ELR (cell line): ENCODE measurements at places on chromosomes 4 and X.

GRCh38 chr4:118939169-118939783 is 50.6 kb downstream of the SYNPO2 start:
- DNase-seq: no peak

GRCh38 chrX:19291086-19291485 is 52.6 kb upstream of the PDHA1 start:
- no peak for DNase-seq

DNA sequence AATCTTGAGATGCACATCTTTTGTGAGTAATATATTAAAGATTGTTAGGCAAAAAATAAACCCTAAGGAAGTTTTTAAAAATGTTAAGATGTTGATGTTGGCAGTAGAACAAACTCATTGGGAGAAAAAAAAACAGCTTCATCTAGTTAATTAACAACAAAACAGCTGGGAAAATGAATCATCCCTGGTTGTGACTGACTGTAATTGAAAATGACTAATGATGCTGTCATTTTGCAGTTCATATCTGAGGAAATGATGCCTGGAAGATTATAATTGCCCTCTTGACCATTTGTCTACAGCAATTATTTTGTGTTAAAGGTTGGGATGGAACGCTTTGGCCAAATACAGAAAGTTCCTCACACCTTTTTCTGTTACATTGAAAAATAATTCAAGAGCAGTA is 760.4 kb upstream of the FTHL17 start:
- no peak for DNase-seq

DNA sequence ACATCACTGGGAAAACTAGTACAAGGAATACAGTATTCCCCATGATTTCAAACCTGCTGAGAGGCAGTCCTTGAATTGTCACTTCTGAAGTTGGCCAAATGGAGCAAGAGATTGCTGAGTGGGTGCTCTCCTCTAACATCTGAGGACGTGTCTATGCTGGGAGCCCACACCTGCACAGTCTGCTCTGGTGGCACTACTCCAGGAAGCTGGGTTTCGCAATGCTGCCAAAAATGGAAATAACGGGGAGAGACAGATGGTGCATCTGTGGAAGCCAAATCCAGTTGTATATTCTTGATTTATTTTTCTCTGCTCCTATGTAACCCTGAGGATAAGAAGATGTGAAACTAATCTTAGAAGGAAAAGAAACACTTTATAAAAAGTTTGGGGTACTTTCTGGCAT is 240.1 kb upstream of the CTSO start:
- no peak for DNase-seq

- DNase-seq: no peak
These were observed 15.1 kb downstream of the REELD1 start for GRCh38 chr4:146229406-146229805.

- no peak for DNase-seq
These were observed 79.4 kb downstream of the FAT1 start for GRCh38 chr4:186644311-186644638.

- DNase-seq: no peak
These were observed 86.3 kb downstream of the GPRIN3 start for GRCh38 chr4:89221167-89221867.

GRCh38 chr4:1238676-1239000 is 10.3 kb downstream of the CTBP1 start:
- DNase-seq: no peak

- DNase-seq: no peak
These were observed 1844.5 kb downstream of the PCDH7 start for GRCh38 chr4:32564626-32565025.

DNA sequence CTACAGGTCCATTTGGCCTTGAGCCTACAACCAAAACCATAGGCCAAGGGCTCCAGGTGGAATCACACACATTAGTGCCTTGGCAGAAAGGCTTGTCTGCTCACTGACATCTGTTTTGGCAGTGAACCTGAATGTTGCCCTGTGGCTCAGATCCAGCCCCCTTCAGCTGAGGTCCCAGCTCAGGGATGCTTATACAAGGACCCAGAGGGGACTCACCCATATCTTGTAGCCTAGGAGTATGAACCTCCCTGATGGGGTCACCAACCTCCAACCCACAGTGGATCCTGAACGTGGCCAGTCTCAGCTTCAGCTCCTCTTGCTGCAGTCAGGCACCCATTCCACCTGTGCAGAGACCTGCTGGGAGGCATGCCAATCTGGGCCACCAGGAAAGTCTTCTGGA is 50.8 kb upstream of the HMX1 start:
- DNase-seq: no peak

DNA sequence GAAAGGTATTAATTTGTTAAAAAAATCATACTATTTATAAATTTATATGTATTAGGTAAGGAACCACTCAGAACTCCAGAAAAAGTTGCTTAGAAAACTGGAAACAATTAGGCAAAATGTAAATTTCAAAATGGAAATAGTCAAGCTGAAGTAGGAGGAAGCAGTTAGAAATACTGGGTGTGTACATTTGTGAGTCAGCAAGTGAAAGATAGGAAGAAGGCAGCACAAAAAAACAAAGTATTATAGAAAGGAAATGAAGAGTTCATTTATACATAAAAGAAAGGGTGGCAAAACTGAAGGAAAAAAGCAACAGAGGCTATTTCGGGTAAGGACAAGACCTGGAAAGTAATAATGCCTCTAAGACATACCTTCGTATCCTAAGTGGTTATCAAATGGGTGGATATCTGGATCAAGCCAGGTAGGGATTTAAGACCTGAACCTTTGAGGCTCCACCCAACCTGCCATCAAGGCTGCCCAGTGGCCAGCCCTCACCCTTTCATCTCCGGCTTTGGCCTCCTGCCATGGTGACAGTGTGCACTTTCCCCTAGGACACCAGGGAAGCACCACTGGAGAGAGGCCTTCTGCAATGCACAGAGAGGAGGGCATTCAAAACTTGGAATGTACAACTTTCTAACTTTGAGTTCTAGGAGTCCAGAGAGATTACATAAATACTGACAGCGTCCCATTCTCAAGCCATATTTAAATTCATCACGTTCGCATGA is at the start of gene LRRC66:
LRRC66 (minus strand) TSS at position 428 of the 722 bp plus-strand sequence. CDS start 2,750 bp downstream, outside the sequence.
- DNase-seq: no peak

DNA sequence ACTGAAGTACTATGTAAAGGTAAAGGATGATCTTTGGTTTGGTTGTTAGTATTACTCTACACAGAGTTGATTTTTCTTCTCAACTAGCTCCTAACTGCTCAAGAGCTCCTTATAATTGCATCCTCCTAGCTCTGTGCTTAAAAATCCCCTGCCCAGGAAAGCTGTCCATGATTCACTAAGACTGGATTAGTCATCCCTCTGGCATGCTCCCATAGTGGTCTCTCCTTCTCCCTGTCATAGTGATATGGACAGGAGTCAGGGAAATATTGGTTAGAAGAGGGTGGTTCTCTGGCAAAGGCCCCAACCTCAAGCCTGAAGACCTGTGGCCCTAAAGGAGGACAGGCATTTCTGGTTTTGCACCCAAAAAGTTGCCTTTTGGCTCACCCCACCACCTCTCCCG is 242.3 kb upstream of the KCNIP4 start:
- DNase-seq: peak; percentile 91

GRCh38 chr4:27770895-27771294 is 910.3 kb downstream of the STIM2 start:
- no peak for DNase-seq

DNA sequence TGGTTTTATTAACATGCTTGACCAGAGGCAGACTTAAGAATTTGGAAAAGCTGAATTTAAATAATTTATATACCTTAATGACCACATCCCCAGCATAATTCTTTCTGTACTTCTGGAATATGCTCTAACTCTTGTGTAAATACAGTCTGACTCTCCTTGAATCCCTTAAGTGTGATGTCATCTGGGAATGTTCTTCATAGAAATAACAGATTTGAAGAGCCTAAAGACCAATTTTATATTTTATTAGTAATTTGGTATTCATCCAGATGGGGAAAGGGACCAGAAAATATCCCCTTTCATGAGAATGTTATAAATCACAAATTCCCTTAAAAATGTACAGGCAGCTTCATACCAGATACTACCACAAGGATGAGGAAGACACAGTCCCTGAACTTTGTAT is 58.3 kb downstream of the KCNIP4 start:
- no peak for DNase-seq

DNA sequence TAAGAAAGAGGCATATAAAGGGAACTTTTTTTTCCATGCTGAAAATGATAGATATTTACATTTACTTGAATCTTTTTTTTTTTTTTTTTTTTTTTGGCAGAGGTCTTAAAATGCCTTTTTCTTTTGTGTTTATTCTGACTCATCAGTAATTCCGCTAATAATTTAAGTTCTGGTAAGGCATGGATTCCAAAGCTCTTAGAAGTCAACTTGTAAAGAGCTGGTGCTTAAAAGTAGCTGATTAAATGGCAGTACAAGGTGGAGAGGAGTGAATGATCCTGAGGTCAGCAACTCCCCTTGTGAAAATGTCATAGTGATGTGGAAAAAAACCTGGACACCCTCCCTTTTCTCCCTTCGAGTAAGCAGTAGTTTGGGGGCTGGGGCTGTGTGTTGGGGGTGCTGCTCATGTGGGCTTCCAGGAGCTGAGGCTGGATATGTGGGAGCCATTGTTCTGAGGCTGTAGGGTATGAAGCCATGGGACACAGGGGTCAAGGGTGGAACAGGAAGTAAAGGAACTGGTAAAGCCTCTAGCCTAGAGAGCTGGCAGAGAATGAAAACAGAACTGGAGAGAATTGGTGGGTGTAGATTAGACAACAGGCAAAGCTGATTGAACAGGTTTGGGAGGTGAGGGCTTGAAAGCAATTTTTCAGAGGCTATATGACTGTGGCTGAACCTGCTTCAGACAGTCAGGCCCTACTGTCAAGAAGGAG is 41.0 kb upstream of the PITX2 start:
- peak; percentile 82 for DNase-seq

GRCh38 chrX:144586756-144587155 is 660.5 kb upstream of the SPANXN1 start:
- peak; percentile 9 for DNase-seq

DNA sequence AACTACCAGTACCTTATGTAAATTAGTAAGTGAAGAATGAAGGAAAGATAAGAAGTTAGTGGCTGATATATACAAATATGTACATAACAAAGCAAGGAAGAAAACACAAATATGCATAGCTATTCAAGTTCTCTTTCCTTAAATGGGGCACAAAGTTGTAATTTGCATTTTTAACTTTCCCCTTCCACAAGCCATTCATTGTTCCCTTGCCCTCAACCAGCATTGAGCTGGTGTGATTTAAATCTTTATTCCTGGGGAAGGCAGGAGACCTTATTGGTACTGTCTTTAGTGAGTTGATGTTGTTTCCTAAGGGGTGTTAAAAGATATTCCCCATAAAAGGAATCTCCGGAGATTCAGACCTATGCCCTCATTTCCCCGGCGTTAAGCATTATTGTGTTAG is 735.3 kb downstream of the PCDH18 start:
- DNase-seq: no peak

GRCh38 chr4:162874748-162875147 is 291.9 kb downstream of the NAF1 start:
- no peak for DNase-seq

GRCh38 chr4:6453688-6453990 is 18.8 kb downstream of the PPP2R2C start:
- DNase-seq: no peak

DNA sequence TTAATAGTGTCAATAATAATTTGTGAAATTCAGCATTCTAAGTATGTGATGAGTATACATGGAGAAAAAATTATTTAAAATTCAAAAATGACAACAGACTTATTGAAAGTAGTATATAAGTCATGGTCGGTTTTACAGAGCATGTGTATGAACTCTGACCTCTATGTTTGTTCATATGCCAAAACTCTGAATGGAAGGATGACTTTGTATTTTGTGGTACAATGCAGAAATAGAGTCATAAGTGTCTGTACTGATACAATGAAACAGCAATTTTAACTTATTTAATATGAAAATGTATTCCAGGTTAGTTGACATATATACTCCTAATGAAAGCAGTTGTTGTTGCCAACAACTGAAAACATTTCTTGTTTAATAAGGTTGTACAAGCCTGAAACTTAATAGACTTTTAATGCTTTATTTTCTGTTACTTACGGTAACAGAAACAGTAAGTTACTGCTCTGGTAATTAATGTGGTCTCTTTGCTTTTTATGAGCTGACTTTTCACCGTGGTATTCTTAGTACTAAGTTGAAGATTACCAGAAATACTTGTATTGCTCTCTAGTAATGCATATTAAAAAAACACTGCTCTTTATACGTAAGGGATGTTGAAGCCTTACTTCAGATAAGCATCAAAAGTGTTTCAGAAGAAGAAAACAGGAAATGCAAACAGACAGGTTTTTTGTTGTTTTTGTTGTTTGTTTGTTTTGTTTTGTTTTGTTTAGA is 1.9 kb downstream of the UBE2K start:
- DNase-seq: peak; percentile 55

DNA sequence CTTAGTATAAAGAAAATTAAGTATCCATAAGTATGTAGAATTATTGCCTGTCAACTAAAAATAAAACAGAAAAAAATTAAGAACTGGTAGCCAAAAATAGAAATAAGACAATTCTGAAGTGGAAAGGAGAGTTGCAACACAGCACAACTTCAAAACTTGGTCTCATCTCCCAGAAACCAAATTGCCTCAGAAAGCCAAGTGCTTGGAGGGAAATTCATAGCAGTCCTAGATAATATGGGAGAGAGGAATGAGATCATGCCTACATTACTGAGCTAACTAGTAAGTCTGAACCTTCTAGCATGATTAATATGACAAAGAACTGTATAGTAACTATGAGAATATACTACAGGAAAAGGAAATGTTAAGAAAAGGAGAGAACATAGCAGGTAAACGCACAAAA is 256.5 kb downstream of the LDB2 start:
- no peak for DNase-seq

DNA sequence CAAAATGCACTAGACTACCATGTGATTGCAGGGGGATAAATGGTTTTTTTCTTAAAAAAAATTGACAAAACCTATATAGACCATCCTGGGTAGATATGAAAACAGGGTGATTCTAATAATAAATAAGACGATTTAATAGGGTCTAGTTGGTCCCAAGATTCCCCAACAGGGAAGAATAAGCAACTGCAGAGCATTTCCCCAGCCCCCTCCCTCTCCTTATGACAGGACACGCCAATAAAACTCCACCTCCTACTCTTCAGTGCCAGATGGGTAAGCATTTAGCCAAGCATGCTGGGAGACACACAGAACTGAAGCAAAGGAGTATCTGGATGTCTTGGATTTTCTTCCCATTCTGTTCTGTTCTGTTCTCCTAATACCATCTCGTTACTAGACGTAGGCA is at the start of gene BRS3:
BRS3 (plus strand) TSS at position 301 of the 400 bp plus-strand sequence. CDS start 168 bp downstream, outside the sequence.
- no peak for DNase-seq

DNA sequence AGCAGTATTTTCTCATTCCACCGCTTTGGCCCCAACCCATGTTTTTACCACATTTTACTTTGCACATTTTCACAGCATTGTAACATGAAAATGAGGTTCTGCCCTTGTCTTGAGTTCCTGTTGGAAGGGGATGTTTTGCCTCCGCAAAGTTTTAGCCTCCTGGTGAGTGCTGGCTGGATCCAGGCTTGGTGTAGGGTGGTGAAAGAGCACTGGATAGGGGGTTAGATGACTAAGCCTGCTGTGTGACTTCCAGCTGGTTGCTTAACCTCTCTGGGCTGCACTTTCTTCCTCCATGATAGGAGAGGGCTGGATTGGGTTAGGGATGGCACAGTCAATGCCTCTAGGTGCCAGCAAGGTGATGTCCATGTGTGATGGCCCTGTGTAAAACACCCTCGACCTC is 28.9 kb downstream of the CYTL1 start:
- DNase-seq: no peak
